ENCODE measurements at places on chromosomes 7 and 10.

- DNase-seq = no peak
These were observed 155.7 kb downstream of the AUTS2 start for GRCh38 chr7:69753981-69754380.

DNA sequence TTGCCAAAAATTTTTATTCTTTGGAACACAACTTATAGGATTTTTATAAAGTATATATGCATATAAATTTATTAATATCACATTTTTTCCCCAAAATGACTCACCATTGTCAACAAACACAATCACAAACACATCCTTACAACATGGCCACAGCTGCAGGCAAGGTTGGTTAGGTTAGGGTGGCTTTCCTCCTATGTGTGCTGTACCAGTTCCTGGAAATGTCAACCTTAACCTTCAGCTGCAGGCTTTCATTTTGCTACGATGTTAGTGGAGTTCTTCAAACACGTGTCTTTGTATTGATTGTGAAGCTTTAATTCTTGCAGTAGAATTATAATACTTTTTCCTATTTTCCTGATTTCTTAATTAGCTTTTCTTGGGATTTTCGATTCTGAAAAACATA is 185.8 kb downstream of the PTEN start:
- no peak for DNase-seq

GRCh38 chr10:15182540-15183207 is 14.2 kb upstream of the NMT2 start:
- DNase-seq = no peak

GRCh38 chr10:63409465-63410027 is 56.2 kb downstream of the JMJD1C start:
- no peak for DNase-seq

DNA sequence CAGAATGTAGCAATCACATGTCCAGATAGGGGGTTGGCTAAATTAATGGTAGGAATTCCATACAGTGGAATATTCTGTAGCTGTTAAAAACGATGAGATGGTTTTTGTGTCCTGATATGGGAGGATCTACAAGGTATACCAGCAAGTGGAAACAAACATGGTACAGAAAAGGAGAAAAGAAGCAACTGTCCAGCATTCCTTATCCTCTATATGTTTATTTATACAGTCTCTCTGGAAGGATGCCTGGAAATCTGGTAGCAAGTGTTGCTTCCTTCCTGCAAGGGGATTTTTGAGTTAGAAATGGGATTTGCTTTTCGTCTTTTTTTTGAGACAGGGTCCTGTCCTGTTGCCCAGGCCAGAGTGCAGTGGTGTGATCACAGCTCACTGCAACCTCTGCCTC is 19.3 kb downstream of the IL15RA start:
- DNase-seq = no peak

GRCh38 chr7:70736715-70737460 is 395.1 kb upstream of the GALNT17 start:
- no peak for DNase-seq

DNA sequence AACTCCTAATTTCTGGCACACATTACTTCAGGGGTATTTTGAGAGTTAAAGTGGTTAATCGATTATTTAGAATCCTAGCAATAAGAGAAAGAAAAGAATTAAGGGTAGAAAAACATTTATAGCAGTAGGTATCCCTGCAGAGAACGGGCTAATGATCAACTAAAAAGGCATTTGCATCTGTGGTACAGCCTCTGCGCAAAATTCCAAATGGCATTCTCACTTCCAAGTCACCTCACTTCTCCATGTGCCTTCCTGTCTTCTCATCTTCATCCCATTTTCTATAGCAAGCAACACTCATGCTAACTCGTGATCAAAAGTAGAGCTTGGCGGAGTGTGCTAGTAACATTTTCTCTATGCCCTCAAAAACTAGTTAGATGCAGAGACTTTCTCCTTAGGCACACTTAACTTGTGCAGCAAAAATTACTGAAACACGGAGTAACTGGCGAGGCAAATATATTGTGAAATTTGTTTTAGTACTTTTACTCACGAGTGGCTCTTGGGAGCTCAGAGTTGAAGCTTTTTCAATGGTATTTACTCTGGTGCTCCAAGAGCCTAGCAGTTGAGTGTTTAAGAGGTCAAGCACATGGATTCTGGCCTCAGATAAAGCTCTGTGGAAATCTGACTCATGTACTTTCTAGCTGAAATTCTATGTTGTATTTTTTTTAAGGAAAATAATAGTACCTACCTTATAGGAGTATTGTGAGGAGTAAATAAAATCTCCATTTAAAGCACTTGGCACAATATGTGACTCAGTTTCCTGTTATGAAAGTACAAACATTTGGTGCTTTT is 65.1 kb downstream of the MET start:
- no peak for DNase-seq

- DNase-seq = no peak
These were observed 60.1 kb upstream of the GSDME start for GRCh38 chr7:24817339-24817738.

- DNase-seq = peak; percentile 51
These were observed 900 bp upstream of the MICALL2 start for GRCh38 chr7:1459920-1460820.

DNA sequence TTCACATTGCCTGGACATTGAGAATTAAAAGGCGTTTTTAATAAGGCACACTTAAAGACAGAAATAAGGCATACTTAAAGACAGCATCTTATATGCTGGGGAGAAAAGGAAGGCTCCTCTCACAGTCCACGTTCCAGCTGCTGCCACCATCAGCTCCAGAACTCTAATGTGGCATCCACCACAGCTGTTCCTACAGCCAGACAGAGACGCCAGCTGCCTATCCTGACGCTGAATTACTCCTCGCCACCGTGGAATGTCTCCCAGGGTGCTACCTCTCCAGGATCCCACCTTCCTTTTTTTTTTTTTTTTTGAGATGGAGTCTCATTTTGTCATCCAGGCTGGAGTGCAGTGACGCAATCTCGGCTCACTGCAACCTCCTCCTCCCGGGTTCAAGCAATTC is 30.8 kb downstream of the SLC37A3 start:
- DNase-seq = no peak

- no peak for DNase-seq
These were observed 253.7 kb upstream of the SORCS1 start for GRCh38 chr10:107418085-107418806.

DNA sequence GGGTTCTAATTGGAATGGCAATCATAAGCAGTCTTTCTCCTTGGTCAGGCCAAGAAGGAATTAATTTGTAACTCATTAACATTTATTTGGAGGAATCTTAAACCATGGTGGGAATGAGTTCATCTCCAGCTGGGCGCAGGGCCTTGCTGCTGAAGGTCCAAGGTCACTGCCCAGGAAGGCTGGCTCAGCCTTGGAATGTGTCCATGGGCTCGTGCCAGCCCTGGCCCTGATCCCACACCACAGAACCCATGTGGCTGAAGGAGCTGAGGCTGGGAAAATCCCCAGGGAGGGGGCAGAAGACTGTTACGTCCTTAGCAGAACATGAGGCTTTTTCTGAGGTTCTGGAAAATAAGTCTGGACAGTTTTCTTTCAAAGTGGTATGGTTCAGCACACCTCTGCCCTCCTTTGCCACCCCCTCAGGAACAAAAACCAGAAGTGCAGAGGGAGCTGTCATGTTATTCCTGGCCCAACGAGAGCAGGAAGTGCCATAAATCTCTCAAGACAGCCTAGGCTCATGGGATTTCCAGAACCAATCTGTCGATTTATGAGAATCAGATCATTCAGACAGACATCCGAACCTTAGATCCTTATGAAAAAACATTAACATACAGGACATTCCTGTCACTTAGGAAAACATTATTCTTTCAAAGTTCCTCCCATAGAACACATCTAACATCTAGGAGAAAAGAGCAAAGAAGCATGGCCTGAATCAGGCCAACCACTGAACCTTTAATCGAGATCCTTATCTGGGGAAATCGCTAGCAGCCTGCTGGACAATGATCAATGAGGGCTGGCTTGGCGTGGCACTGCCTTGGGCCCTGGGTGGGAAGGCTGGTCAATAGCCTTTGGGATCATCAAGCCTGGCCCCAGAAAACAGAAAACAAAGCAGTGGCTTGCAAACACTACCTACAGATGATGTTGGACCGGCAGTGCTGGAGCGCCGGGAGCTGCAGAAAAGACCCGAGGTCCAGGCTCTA is 134.3 kb downstream of the TAX1BP1 start:
- peak; percentile 49 for DNase-seq

DNA sequence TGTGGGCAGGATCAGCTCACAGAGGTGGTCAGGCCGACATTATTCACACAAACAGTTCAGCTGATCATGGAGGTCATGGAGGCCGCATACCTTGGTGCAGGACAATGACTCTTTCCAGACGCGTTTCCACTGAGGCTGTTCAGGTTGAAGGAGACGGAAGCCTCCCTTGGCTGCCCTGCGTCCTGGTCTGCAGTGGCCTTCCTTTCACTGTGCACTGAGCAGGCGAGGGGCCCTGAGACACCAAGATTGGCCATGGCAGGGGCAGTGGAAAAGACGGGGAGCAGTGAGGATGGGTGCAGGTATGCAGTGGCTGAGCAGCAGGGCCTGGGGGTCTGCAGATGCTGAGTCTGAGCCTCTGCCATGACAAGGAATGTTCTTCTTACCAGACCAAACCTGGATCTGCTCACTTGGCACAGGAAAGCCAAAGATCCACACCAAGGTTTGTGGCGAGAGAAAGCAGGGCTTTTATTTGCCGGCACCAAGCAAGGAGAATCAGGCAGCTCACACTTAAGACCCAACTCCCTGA is 263.3 kb downstream of the GLRX3 start:
- DNase-seq = no peak

- no peak for DNase-seq
These were observed 30.3 kb downstream of the OAT start for GRCh38 chr10:124388476-124388822.

DNA sequence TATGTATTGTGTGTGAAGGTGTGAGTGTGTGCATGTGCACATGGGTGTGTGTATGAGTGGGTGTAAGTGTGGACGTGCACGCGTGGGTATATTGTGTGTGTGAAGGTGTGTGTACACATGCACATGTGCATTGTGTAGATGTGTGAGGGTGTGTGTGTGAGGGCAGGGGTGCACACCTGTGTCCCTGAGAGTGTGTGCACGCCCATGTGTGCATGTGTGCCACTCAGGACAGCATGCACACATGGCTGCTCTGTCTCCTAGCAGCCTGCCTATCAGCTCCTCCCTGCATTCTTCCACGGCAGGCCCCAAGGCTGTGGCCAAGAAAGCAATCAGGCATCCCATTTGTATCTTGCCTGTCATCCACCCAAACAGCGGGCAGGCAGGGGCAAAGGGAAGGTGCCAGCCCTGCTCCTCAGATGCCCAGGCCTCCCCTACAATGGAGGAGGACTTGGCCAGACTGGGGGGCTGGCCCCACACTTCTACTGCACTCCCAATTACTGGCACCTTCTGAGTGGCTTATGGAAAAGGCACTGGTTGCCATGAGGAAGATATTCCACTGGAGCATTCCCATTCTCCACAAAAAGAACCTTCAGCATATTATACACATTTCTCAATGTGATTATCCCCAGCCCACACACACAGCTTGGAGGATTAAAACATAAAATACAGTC is 380.4 kb upstream of the ZMIZ1 start:
- no peak for DNase-seq

- DNase-seq = peak; percentile 85
These were observed 46.2 kb downstream of the AOC1 start for GRCh38 chr7:150898475-150899011.

DNA sequence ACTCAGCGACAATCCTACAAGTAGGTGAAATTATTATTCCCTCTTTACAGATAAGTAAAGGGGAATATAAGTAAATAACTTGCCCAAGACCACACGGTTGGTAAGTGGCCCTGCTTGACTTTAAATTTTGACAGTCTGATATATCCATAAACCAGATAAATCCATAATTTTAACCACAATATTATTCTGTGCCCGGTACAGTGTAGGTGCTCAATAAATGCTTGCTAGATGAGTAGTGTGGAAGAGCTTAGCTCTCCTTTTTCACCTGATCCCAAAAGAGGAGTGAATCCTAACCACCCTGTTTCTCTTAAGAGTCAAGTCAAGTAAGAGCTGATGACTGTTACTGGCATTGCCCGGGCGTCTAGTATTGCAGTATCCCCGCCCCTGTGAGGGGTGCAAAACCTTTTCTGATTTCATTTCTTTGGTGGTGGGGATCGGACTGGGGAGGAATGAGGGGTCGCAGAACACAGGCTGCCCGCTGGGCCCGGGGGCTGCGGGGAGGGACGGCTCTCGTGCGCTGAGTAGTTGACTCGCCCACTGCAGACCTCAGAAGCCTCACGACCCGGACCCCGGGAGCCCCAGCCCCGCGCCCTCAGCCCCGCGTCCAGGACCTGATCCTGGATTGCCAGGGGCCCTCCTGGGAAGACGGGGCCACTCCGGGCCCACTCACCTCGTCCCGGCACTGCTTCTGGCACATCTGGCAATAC is 490 bp downstream of the KIN start:
- no peak for DNase-seq

DNA sequence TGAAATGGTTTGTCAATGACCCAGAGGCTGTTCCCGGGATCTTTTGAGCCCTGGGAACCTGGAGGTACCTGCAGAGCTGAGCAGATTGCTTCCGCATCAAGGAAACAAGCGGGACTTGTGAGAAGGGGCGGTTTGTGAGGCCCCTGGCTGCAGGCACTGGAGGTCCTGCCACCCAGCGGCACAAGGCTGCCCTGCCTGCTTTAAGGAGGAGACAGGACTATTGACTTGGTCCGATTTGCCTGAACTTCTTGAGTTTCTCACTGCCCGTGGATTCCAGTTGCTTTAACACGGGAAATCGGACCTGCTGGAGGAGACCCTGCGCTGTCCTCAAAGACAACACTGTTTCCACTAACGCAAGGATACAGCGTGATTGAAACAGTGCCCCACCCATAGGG is 130.1 kb downstream of the DNAJB6 start:
- no peak for DNase-seq

DNA sequence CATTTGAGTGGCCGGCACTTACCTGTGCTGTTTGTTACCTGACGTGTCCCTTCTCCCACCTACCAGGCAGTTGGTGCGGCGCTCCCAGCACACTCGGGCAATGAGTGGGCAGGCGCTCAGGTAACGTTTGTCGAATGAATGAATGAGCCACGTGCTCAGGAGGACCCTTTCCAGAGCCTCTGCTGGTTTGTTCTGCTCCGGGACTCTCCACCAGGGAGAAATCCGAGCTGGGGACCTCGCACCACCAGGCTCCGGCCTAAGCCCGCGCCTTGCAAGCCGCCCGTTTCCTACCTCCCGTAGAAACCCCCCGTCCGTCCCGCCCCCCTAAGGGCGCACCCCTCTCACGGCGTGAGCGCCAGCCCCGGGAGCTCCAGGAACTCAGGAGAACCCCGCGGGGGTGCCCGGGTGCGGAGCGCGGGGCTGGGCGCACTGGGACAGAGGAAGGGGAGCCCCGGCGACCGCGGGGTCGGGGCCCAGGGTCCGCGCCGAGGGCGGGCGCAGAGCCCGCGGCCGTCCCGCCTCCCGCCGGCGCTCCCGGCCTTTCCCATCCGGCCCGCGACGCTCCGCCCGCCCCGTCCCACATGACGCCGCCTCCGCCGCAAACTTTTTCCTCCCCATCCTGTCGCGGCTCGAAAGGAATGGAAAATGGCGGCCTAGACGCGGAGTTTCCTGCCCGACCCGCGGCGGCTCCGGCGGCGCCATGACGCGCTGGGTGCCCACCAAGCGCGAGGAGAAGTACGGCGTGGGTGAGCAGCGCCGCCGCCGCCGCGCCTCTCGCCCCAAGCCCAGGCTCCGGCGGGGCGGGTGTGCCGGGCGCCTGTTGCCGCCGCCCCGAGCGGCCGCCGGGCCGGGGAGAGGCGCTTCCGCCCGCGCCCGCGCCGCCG is at the start of gene DOCK1:
Gene DOCK1 (plus strand): TSS at position 611 of the 884 bp plus-strand sequence. CDS start 90 bp downstream, at position 701.
- DNase-seq = peak; percentile 74
